Activated CD4-positive, alpha-beta T cell treated with anti-CD3 and anti-CD28 coated beads, Interleukin-2, amount 50 U/mL, for 24 hours (primary cell): ENCODE measurements at places on chromosomes 16 and 17.

DNA sequence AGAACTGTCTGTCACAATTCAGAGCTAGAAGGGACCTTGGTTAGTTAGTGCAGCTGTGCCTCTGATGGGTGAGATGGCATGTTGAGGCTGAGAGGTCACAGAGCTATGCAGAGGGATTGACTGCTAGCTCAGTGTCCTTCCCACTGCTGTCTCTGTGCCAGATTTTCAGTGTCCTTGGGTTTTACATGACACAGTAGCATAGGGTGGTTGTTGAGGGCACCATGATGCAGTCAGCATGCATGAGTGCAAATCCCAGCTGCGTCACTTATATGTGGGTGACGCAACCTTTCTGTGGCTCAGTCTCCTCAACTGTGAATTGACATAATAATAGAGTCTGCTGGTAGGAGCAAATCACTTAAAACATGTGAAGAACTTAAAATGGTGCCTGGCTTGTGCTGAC, 2.7 kb downstream of the MT1A start:
- DNase-seq = no peak

- no peak for DNase-seq
These were observed 3.1 kb upstream of the BANP start for GRCh38 chr16:87948119-87948545.

DNA sequence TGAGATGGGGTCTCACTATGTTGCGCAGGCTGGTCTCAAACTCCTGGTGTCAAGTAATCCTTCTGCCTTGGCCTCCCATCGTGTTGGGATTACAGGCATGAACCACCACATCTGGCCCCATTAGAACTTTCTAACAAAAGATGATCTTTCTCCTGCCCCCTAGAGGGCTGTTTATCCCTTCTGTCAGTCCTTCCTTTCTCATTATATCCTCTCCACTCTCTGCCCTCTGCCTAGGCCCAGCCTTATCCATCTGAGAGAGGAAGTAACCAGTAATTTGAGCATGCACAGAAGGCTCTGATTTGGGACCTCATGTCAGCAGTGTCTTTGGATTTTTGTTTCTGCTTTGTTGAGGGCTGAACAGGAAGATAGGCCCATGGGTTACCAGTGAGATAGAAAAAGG, 4.4 kb upstream of the DHX40 start:
- DNase-seq = no peak

- peak; percentile 35 for DNase-seq
These were observed 718 bp downstream of the ATP2A3 start for GRCh38 chr17:3963237-3964201.

DNA sequence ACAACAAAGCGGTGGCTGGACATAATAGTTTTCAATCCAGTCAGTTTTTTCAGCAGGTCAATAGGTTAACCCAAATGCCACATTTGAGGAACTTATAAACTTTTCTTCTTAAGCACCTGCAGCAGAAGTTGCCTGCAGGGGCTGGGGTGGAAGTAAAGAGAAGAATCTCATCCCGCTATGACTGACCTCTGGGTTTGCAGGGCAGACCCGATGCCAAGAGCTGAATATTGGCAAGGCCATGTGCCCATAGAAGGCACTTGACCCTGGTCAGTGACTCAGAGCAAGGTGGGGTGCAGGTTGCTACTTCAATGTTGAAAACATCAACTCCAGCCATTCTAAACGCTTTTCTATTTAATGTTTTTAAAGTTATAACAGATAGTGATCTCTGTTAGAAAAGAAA, 17.9 kb upstream of the SMPD3 start:
- no peak for DNase-seq

- DNase-seq = no peak
These were observed 77.7 kb downstream of the MRM3 start for GRCh38 chr17:859824-860195.

DNA sequence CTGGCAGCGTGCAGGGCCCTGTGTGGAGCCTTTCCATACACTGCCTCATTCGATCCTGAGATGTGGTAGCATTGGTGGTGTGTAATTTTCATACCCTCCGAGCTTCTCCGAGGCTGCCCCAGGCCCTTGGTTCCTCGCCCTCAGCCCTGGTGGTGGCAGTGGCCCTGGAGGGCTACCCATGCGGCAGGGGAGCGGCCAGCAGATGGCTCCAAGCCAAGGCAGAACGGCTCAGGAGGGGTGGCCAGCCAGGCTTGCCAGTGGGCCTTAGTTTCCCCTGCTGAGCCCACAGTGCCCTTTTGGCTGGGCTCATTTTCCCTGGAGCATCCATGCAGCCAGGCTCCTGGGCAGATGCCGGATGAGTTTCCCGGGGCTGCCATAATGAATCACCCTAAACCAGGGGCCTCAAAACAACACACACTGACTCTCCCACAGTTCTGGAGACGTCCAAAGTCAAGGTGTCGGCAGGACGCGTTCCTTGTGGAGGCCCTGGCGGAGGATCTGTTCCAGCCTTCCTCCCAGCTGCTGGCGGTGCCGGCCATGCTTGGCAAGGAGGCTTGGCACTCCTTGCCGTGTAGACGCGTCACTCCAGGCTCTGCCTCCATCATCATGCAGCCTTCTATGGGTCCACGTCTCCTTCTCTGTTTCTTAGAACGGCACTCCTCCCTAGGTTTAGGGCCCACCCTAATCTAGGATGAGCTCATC, 158.8 kb upstream of the GSE1 start:
- DNase-seq = no peak

DNA sequence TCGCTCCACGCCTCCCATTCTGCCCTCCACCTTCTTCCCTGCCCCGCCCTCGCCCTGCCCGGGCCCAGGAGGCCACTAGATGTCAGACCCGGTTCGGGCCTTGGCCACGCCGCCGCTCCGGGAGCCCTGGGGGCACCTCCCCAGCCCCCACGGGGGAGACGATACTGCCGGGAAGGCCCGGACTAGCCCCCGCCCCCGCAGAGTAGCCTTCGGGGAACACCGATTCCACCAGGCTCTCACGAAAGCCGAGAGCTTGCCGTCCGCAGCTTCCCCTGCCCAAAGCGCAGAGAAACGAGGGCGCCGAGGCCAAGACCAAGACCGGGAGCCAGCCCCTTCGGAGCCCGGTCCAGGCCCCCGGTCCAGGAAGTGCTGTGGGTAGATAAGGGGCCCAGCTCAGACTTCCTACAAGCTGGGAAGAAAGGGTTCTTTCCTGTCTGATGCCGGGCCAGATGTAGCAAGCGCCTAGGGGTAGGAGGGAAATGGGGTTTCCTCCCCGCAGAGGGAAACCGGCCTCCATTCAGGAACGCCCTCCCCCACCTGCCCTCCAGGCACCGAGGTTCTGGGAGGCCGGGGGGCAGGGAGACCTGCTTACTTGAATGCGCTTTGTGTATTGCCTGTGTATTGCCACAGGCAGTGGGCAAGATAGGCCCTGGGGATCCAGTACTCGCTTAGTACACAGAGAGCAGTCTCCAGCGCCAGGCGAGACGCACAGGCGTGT, 806 bp upstream of the CYB561 start:
- peak; percentile 49 for DNase-seq

- DNase-seq = no peak
These were observed 176.3 kb upstream of the TNRC6C start for GRCh38 chr17:77782201-77782600.

GRCh38 chr17:55570391-55570790, 59.1 kb upstream of the SMIM36 start:
- DNase-seq = no peak

DNA sequence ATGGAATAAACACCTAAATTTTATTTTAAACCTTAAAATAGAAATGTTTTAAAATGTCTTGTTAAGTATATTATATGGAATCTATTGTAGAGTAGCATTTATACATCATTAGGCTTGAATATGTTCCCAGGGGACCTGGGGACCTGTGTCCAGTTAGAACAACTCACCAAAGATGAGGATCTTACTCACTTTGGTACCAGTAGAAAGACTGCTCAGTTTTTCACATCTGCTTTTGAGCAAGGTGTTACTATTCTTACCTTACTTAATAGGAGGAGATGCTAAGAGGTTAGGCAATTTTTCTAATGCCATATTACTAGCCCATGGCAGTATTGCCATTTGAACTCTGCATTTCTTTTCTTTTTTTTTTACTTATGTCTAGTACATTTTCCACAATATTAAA, 14.7 kb downstream of the STXBP4 start:
- DNase-seq = no peak

- DNase-seq = no peak
These were observed 913 bp downstream of the CDIP1 start for GRCh38 chr16:4537376-4538343.

- no peak for DNase-seq
These were observed 123.6 kb upstream of the MED13 start for GRCh38 chr17:62188713-62189112.

- no peak for DNase-seq
These were observed 31.1 kb downstream of the HEATR6 start for GRCh38 chr17:60047590-60047989.

DNA sequence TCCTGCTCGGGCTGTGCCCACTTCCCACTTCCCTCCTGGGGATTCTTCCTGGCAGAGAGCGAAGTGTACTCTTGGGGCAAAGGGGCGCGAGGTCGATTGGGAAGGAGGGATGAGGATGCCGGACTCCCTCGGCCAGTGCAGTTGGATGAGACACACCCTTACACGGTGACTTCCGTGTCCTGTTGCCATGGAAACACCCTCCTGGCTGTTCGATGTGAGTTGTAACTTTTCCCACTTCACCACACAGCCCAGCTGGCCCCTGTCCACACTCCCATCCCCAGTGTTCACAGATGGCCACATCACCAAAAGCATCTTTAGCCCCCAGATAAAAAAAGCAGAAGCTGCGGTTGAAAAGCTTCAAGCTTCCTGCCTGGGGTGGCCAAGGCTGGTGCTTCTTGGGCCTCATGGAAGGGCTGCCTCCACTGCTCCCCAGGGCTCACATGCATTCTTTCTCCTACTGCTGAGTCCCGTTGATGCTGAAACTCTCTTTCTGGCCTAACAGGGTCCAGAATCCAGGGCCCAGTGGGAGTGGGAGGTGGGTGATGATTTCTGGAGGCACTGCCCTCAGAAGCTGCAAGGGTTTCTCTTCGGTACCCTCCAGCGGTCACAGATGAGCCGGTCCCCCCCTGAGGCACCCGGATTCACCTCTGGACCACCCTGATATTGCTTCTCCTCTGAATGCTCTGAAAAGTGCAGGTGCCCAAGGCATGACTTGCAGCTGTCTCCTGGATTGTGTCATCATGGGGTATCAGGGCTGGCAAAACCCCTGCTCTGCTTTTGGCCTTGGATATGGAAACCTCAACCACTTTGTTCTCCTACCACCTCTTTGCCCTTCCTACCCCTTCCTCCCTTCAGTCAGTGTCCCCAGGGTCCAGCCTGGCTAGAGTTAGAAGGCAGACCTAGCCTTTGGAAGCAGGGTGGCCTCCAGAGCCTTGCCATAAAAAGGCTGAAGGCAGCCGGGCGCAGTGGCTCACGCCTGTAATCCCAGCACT, 2.2 kb upstream of the TRAF4 start:
- DNase-seq = no peak

DNA sequence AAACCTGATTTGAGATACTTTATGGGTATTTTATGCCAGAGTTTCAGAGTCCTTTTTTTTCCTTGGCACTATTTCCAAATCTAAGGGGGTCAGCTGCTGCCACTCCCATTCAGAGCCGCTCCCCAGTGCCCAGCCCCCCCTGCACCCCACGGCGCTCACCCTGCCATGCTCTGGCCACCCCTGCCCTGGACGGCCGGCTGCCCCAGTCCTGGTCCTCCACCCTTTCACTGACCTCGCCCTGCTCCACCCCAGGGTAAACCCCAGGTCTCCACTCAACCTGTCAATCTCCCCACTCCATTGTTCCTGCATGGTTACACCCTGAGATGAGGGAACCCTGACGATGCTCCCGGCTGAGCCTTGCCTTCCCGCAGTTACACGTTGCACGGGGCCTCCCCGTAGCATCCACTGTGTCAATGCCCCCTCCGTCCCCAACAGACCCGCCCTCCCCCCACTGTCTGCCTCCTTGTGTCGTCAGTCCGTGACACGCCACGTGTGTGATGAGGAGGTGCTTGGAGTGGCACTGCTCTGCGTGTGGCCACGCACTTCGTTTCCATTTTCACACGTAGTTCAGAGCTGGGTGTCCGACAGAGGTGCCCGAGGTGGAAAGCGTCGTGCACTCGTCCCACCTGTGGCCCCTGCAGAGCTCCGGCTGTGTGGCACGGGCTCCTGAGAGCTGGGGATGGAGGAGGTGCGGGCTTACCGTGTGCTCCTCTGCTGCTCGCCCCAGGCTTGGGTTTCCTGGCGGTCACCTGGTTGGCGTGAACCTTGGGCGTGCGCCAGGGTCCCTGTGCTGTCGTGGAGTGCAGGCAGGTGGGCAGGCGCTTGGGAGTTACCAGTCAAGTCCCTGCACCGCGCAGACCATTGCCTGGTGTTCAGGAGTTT, 116.5 kb downstream of the BANP start:
- DNase-seq = no peak

- no peak for DNase-seq
These were observed 1.9 kb downstream of the ARL16 start for GRCh38 chr17:81681672-81682071.

DNA sequence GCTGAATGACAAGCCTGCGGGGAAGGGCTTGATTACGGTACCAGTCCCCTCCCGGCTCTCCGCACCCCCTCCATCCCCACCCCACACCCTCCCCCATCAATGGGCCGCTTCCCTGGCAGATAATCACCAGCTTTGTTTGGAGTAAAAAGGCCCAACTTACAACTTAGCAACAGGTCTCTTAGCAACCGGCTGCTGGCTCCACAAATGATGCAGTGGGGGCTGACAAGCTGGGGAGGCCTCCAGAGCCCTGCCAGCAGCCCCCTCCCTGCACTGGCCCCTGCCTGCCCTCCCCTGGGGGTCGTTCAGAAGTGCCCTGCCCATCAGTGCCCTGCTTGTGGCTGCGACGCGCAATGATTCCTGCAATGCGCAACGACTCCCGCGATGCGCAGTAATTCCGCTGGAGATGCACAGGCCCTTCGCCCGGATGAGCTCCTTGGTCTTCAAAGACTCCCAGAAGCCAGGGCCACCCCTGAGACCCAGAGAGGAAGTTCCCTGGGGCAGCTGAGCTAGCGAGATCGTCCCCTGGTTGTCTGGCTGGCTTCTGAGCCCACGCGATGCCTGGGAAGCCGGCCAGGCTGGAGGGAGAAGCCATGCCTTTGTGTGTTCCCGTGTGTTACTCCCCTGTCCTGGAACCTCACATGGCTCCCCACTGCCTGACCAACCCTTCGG, 23.3 kb downstream of the CPNE2 start:
- no peak for DNase-seq

GRCh38 chr17:60390925-60391470, 935 bp downstream of the USP32 start:
- peak; percentile 1 for DNase-seq

DNA sequence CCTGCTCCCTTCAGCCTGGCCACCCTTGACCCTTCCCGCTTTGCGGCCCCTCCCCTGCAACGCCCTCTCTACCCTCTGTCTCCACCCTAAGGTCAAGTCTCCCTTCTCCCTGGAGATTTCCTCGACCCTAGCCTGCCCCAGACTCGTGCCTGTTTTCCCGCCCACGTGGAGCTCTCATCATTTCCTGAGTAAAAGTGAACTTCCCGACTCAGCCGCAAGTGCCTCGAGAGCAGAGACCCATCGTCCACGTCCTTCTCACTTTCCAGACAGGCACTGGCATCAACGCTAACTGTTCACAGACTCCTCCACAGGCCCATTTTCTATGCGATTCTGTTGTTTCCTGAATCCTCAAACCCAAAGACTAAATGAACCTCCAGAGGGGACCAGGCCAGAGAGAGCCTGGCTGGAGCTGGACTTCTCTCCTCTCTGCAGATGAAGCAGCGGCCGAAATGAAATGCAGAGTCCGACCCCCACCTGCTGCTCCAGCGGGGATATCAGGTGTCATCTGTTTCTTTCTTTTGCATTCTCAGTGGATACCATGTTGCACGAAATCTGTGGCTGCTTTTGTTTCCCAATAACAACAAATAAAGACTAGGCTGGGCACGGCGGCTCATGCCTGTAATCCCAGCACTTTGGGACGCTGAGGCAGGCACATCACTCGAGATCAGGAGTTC, 52.5 kb downstream of the RTN4RL1 start:
- no peak for DNase-seq

- no peak for DNase-seq
These were observed 19.3 kb upstream of the TBX2 start for GRCh38 chr17:61380217-61380835.
